Testis (tissue), 5 donors: ENCODE measurements at places on chromosomes 5 and 9.

DNA sequence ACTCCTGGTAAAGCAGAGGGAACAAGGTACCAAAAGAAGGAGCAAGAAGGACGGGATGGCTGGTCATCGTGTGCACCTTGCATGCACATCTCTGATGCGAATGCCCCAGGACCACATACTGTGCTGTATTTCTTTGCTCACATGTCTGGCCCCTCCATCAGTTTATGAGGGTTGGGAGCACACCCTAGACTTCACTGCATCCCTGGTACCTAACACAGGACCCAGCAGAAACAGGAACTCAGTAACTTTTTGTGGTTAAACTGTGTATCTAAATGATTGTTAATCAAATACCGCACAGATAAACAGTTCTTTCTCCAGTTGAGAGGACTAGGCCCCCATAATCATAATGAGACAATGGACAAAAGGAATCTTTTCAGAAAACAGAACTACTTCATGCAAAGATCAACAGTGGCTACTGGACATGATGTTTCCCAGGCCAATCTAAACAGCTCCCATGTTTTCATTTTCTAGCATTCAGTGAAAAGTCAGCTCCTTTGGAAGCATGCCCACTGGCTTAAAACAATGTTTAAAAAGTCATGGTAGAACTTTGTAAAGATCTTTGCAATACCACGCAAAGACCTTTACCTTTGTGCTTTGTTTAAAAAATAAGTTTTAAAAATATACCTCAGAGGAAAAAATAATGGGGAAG, 55.5 kb upstream of the IFNK start:
- peak; percentile 38 for DNase-seq

- peak; percentile 17 for DNase-seq
These were observed 152.4 kb downstream of the MPDZ start for GRCh38 chr9:13127131-13127530.

DNA sequence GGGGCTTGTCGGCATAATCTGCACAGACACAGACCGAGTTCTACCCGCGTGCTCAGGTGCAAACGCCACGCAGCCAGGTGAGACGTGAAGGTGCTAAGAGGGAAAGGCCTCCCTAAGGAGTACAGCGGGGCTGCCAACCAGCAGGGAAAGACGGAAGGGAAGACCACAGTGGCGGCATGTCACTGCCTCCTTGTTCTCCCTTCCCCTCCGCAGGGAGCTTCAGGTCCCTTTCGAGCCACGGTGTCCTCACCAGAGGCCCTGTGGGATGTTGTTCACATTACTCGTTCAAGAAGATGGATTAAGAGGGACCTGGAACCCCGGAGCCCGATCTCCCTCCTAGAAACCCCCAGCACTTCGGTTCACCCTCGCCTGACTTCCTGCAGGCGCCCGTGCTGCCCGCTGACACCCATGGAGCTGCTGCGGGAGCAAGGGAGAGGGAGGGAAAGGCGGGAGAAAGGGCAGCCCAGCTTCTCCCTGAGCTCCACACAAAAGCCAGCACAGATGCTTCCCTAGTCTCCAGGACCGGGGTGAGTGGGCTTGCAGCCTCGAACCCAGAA, 686 bp downstream of the BRD9 start:
- peak; percentile 27 for DNase-seq

DNA sequence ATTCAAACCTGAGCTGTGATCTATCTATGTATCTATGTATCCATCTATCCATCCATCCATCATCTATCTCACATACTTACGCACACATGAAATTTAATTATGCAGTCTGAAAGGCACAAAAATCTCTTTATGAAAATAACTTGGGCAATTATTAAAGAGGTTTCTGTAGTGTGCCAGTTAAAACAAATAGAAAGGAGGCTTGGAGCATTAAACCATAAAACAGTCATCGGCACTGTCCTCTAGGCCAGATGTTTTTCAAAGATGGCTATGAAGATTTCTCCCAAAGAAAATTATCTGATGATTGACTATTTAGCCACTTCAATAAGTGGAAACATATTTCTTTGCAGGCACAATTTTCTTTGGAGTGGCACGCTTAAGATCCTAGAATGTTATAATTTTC, 392.5 kb upstream of the RPS23 start:
- DNase-seq = no peak

DNA sequence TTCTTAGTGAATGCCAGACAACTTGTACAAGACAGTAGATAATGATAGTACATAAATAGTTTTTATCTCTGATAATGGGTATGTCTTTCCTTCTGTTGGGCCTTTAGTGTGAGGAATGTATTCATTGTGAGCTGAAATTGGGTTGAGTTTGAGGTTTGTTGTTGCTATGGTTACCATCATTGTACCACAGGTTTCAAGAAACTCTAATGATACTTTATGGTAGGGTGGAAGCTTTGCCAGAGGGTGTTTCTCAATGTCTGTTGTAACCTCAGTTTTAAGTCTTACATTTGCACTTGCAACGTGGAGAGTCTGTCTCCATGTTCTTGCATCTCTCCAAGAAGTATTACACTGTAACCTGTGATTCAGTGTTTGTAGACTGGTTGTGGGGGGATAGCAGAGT, 1550.1 kb downstream of the MAT2B start:
- no peak for DNase-seq

GRCh38 chr5:118678746-118679145, 309.6 kb downstream of the DTWD2 start:
- DNase-seq = no peak

GRCh38 chr5:142650060-142650459, 35.8 kb downstream of the FGF1 start:
- no peak for DNase-seq

DNA sequence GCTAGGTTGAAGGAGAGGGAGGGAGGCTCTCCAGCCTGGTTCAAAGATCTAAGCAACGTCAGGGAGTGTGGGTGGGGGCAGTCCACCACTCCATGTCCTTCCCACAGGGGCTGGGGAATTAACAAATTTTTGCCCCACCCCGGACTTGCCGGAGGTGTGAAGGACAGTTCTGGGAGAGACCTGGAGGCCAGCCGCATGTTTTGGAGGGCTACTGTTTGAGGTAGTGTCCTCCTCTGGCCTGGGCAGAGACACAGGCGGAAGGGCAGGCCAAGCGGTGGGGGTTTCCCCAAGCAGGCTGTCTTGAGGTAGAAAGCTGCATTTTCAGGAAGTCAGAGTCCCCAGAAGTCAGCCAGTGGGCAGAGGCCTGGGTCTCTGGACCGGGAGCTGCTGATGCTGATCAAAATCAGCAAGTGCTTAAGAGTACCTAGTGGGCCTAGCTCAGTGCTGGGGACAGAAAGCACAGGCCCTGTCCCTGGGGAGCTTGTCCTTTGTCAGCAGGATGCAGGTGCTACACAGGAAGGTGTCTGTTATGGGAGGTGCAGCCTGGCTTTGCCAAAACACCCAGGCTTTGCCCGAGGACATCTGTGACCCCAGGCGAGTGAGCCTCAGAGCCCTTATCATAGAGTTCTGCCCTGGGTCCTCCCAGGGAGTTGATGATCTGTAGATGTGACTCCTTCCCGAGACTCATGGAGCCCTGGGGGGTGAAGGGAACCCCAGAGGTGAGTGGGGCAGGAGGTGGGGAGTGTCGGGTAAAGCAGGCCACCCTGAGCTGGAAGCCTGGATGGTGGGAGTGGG, 18.5 kb downstream of the JADE2 start:
- DNase-seq = no peak

DNA sequence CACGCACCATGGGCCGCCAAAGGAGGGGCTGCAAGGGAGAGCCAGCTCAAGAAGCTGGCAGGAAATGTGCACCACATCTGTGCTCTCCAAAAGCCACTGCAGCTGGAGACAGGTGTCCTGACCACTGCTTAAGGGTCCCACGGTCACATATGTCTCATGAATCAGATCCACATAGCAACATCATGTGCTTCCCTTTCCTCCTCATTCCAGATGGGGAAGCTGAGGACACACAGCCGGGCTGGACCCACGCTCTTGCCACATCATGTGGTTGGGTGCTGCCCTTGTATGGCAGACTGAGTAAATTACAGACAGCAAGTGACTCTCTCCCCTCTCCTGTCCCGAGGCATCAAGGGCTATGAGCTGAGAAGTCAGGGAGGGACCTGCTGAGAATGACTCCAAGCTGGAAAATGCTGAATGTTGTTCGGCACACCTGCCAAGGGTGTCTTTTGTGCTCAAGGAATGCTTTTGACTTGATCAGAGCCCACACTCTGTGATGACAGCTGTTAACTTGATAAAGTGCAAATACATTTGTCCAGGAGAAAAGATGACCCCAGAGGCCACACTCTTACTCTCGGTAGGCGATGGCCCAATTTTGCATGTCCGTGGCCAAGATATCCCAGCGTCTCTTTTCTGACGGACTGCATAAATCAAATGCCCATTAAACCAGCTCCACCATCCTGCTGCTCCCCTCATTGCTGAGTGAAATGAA, 58.2 kb downstream of the NSUN2 start:
- DNase-seq = no peak

DNA sequence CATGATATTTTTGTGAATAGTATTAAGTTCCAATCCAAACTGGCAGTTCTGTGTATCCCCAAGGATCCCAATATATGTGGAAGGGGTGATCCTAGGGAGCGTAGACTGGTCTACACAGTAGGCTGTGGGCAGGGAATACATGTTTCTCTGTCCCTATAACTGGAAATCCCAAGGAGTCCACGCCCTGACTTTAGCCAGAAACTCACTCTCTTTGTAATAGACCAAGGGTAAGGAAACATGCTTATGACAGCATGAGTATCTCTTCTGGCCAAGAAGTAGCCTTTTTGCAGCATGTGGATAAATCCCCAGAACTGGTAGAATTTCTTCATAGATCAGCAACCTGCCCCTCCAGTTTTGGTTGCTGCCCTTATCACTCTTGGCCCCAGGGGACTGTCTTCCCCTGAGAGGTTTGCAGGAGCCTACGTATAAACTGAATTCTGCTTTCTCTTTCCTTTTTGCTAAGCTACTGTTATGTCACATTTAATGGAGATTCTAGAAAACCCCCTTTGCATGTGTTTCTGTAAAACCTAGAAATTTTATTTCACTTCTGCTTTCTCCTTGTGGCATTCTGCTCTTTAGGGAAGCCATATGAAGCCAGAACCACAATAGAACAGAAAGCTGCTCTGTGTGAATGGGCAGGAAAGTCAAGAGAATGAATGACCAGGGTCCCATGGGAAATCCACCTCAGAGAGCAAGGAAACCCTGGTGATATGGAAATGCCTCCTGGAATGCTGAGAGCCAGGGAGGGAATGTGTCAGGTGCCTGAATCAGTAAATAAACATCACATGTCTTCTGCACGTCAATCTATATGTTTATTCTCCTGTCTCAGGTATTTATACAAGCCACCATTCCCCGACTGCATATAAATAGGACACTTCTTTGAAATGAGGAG, 3.5 kb downstream of the IFNA2 start:
- no peak for DNase-seq

DNA sequence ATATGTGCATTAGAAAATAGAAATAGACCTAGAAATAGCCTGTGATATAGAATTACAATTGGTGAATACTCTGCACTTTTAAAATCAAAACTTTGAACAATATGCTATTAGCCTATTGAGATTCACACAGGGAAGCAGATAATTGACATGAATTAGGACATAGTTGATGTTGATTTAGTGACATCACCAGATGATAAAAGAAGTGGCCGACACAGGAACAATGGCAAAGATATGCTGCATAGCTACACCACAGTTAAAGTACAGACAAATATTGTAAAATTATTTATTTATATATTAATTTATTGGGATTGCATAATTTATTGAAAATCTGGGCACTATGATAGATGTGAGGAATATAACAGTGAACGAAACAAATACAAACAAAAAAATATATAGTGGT, 261.5 kb upstream of the CCNH start:
- DNase-seq = no peak

GRCh38 chr5:149433524-149434131, 54.5 kb upstream of the IL17B start:
- DNase-seq = no peak

DNA sequence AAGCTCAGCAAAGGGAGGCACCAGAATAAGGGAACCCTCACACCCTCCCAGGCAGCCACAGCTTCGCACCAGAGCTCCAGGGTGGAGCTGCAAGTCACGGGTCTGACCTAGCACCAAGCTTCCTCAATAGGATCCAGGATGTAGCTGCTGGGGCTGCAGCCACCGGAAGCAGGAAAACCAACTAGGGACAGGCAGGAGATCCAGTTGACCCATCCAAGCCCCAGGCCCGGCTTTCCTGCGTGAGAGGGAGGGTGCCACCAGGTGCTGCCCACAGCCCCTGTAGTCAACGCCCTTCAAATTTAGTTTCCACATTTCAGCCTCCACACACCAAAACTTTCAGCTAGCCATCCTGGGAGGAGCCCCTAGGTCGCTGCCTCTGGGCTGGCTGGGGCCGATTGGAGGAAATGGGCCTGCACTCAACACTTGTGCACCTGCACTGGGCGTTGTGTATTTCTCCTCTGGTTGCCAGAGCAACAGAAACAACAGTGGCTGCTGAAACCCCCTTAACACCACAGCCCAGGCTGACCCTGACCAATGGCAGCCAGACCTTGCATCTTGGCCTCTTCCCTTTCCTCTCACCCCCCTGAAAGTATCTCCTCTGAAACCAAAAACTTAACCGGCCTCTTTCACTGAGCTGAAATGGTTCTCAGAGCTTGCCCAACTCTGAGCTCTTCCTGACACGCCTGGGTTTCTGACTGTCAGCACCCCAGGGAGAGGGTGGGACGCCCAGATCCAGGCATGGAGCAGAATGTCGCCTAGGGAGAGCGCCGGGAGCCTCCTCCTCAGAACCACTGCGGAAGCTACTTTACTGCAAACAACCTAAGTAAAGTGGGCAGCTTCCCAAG, 226.5 kb upstream of the MAP3K1 start:
- DNase-seq = no peak

DNA sequence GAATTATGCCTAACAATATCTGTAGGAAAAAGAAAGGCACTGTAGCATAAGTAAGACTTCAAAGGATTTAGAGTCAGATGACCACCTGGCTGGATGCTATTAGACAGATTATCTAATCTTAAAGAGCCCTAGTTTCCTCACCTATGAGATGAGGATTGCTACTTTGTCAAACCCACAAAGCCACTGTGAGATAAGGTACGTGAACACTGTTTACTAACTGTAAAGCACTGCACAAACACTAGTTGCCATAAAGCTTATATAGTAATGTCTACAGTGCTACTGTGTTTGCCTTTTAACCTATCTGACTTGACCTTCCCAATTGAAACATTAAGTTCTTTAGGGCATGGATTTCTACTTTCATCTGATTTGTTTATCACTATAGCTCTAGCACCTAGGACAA, 10.3 kb downstream of the TRMO start:
- DNase-seq = no peak

DNA sequence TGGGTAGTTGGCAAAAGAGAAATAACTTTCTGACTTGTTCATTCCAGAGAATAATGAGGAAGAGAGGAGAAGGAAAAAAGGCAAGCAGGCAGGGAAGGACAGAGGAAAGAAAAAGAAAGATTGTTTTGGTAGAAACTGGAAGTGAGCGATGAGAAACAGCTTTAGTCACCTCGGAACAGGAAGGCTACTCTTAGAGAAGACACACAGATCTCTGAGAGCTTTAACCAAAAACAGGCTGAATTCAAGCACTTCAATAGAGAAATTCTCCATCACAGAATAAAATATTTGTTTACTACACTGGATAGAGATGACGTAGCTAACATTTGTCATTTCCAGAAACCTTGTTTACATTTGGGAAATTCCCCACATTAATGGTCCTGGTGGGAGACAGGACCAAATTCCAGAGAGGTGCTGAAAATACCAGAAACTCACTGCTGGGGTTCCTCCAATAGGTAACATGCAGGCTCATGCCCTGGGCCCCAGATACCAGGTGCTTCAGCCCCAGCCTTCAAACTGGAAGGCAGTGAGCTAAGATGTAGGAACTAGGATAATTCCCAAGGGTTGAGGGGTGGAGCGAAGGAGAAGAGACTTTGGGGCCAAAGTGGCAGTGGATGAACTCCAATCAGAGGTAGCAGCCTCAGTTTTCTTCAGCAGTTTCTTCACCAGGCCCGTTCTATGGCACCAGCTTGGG, 227.7 kb upstream of the GRAMD2B start:
- DNase-seq = no peak

GRCh38 chr5:51043745-51044144, 339.5 kb upstream of the ISL1 start:
- DNase-seq = no peak
